ENCODE measurements at places on chromosomes 1 and 21.
A peak's percentile ranks its signal among the peaks of the same experiment; 100 is the strongest.

- no peak for DNase-seq
Measured at GRCh38 chr21:41327753-41328152, 11.2 kb downstream of the FAM3B start.

DNA sequence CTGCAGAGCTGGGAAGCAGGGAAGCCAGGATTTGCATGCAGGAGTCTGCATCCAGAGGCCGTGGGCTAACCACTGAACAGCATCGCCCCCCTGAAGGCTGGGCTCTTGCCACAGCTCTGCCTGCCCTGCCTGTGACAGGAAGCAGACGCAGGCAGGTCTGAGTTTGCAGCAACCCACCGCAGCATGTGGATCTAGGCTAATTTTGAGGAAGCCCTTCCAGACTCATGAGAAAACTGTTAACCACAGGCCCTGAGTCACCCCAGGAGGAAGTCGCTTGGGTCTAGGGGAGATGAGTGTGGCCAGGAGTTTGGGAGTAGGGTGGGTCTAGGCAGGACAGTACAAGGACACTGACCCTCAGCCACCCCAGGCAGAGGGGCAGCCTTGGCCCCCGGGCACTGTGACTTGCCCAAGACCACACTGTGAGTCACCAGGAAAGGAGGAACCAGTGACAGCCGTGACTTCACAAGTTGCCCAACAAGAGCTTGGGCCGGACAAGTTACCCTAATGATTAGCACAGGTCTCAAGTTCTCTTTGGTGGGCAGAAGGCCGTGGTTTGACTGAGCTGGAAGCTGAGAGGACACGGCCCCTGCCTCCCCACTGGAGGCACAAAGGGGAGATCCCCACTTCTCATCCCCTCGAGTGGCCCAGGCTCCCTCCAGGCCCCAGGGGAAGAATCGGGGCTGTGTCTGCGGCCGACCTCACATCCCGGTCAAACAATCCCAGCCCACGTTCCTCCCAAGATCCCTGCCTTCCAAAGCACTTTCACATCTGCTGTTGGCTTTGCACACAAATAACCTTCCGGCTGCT is 826 bp downstream of the LAPTM5 start:
- DNase-seq: peak; percentile 92

DNA sequence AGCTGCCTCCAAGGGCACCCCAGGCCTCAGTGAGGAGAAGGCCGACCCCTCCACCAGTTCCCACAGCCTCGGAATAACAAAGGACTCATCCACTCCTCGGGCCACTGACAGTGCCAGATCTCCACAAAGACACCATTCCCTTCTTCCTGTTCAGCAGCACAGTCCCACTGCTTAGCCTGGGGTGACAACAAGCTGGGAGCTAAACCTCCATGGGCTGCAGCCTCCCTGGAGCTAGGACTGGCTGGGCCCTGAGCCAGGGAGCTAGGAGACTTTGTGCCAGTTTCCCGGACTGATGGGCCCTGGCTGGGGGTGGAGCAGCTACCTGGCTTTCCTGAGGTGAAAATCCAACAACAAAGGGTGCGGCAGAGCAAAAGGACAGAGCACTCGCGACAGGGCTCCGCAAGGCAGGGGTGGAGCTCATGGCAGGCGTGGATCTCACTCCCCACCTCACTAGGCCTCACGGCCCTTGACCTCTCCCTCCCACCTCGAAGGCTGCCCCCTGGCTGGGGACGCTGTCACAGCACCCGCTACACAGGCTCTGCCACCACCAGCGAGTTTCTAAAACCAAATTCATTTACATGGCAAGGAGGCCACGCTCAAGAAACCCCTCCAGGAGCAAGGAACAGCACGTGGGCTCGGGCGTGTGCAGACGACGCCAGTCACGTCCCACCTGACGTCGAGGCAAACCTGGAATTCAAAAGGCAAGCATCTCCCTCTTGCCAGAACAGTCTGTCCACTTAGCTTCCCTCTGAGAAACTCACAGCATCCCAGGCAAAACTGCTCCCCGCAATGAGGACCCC is 13.8 kb downstream of the SLC35E2B start:
- DNase-seq: no peak

DNA sequence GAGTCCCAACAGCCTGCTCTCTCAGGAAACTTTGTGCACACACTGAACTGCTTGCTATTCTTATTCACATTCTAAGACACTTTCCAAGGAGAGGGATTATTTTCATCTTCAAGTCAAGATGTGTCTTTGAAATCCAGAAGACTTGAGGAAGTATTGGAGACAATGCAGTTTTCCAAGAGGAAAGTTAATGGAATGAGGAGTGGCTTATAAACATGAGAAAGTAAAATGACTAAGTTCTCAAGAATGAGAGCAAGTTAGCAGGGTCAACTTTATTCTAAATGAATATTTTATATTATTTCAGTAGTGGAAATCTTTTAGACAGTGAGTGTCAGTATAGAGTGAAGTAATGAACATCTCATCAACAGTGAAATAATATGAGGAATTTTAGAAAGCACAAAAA is 1239.3 kb downstream of the MRPL39 start:
- DNase-seq: no peak

DNA sequence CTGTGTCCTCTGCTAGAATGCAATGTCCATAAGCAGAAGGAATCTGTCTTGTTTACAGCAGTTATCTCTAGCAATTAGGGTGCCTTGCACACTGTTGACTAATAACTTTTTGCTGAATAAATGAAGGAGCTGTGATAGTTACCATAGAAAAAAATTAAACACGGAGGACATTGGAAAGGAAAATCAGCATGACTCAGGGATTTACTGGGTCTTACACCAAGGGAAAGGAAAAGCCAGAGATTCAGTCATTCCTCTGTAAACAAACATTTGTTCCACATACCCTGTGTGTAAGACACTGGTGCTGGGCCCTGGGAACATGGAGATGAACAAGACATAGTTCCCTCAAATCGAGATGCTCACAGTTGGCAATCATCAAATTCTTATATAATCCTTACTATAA is 183.3 kb downstream of the PTGER3 start:
- no peak for DNase-seq
